Urinary bladder (tissue), 4 donors: ENCODE measurements at places on chromosomes 5 and 9. TPM values are rescaled to one million over a fixed set of nuclear protein-coding genes. Genes with fewer than 3 reads are reported as not detected.

FST gene
- 19.7 TPM for total RNA-seq

SLC34A3 gene
- total RNA-seq, result not detected

PLAC8L1 gene
- total RNA-seq, result not detected

TNFSF8 gene
- 2.3 TPM for total RNA-seq

RFESD gene
- 7.6 TPM for total RNA-seq

NEUROG1 gene
- total RNA-seq, result not detected

PCDHGB2 gene
- 7.9 TPM for total RNA-seq

GPR151 gene
- total RNA-seq, result not detected

PCDHGA6 gene
- total RNA-seq, result 9.6 TPM

INSL6 gene
- not detected for total RNA-seq

GFI1B gene
- total RNA-seq, result 0.26 TPM

C9orf43 gene
- total RNA-seq, result 0.74 TPM

TSSK1B gene
- total RNA-seq, result 1.2 TPM

PRDM9 gene
- not detected for total RNA-seq

IL9 gene
- not detected for total RNA-seq

CTSV gene
- total RNA-seq, result 0.42 TPM

CMBL gene
- 17.2 TPM for total RNA-seq

HNRNPAB gene
- 46.3 TPM for total RNA-seq

MAMDC2 gene
- 52.0 TPM for total RNA-seq

PCDHGB3 gene
- total RNA-seq, result 7.3 TPM

C9orf153 gene
- total RNA-seq, result 3.0 TPM

JAKMIP2 gene
- 4.5 TPM for total RNA-seq

CATSPER3 gene
- not detected for total RNA-seq

TNC gene
- 155 TPM for total RNA-seq

SH3GL2 gene
- total RNA-seq, result 4.5 TPM

SLC6A18 gene
- total RNA-seq, result not detected

PPP1R26 gene
- total RNA-seq, result 8.9 TPM

WDR38 gene
- total RNA-seq, result not detected

TDRD7 gene
- 9.8 TPM for total RNA-seq

REEP2 gene
- total RNA-seq, result 5.3 TPM

AGXT2 gene
- total RNA-seq, result not detected

FOXD4L3 gene
- not detected for total RNA-seq

LCN2 gene
- total RNA-seq, result 1.9 TPM

PLCXD3 gene
- 0.42 TPM for total RNA-seq

NDUFAF2 gene
- total RNA-seq, result 23.8 TPM

GRIN3A gene
- 0.79 TPM for total RNA-seq

GKAP1 gene
- 13.0 TPM for total RNA-seq

PCDHB4 gene
- 3.8 TPM for total RNA-seq

ACOT12 gene
- 0.21 TPM for total RNA-seq

NUDT12 gene
- total RNA-seq, result 32.1 TPM

CDX1 gene
- 0.21 TPM for total RNA-seq

PDE6A gene
- 0.05 TPM for total RNA-seq

CDH9 gene
- 0.53 TPM for total RNA-seq

MEIKIN gene
- not detected for total RNA-seq

SIT1 gene
- total RNA-seq, result 0.48 TPM

FOXI1 gene
- total RNA-seq, result not detected

AK6 gene
- total RNA-seq, result 42.0 TPM

BNC2 gene
- total RNA-seq, result 69.5 TPM

CDC20B gene
- not detected for total RNA-seq

DDX46 gene
- total RNA-seq, result 50.5 TPM

TMEM174 gene
- total RNA-seq, result not detected

FOXD4L5 gene
- 0.05 TPM for total RNA-seq

C1QTNF3 gene
- 87.9 TPM for total RNA-seq

ABITRAM gene
- total RNA-seq, result 11.8 TPM

SUB1 gene
- 186 TPM for total RNA-seq

SLC6A19 gene
- total RNA-seq, result not detected

SPAAR gene
- total RNA-seq, result not detected

SPATA31C2 gene
- not detected for total RNA-seq
